Airway epithelial cell (primary cell): ENCODE measurements at places on chromosomes 3 and 15. TPM values are rescaled to one million over a fixed set of nuclear protein-coding genes. Genes with fewer than 3 reads are reported as not detected.

CCDC54 gene
- total RNA-seq = not detected in 2 replicates

DUOXA1 gene
- 52.8 and 62.8 TPM in 2 replicates for total RNA-seq

FAM107A gene
- total RNA-seq = not detected in 2 replicates

GNAI2 gene
- total RNA-seq = 186 and 226 TPM in 2 replicates

RLBP1 gene
- not detected in 2 replicates for total RNA-seq

TMEM266 gene
- total RNA-seq = 0.07 TPM in 1 of 2 replicates, not detected in the other

MYNN gene
- total RNA-seq = 9.3 and 11.1 TPM in 2 replicates

FOXB1 gene
- not detected in 2 replicates for total RNA-seq

VPS8 gene
- total RNA-seq = 15.4 and 17.4 TPM in 2 replicates

NUSAP1 gene
- total RNA-seq = 54.1 and 56.6 TPM in 2 replicates

CCR3 gene
- not detected in 2 replicates for total RNA-seq

CD86 gene
- total RNA-seq = 0.21 TPM in 1 of 2 replicates, not detected in the other

INTS14 gene
- total RNA-seq = 37.1 and 37.2 TPM in 2 replicates

GALNT15 gene
- total RNA-seq = 0.14 and 0.42 TPM in 2 replicates

SEMA5B gene
- 0.14 and 0.37 TPM in 2 replicates for total RNA-seq

IL17RC gene
- total RNA-seq = 42.2 and 42.7 TPM in 2 replicates

NR2F2 gene
- total RNA-seq = 9.0 and 12.8 TPM in 2 replicates

DET1 gene
- 1.4 and 3.8 TPM in 2 replicates for total RNA-seq

C3orf20 gene
- not detected in 2 replicates for total RNA-seq

LRRK1 gene
- total RNA-seq = 5.5 and 7.0 TPM in 2 replicates

CLDN16 gene
- 0.37 and 0.56 TPM in 2 replicates for total RNA-seq

ZNF860 gene
- total RNA-seq = 1.6 and 2.5 TPM in 2 replicates

SOX14 gene
- total RNA-seq = not detected in 2 replicates
